Stimulated activated CD4-positive, alpha-beta T cell treated with anti-CD3 and anti-CD28 coated beads, TNF-alpha, amount 100 ng/mL, for 4 hours (primary cell): ENCODE measurements at places on chromosomes 12 and 14.

DNA sequence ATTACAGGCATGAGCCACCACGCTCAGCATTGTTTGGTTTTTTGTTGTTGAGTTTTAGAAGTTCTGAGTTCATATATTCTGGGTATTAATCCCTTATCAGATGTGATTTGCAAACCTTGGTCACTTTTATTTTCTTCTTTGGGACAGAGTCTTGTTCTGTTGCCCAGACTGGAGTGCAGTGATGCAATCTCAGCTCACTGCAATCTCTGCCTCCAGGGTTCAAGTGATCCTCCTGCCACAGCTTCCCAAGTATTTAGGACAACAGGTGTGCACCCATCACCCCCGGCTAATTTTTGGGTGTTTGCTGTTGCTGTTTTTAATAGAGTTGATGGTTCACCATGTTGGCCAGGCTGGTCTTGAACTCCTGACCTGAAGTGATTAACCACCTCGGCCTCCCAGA is 11.8 kb downstream of the USP30 start:
- DNase-seq, result no peak

DNA sequence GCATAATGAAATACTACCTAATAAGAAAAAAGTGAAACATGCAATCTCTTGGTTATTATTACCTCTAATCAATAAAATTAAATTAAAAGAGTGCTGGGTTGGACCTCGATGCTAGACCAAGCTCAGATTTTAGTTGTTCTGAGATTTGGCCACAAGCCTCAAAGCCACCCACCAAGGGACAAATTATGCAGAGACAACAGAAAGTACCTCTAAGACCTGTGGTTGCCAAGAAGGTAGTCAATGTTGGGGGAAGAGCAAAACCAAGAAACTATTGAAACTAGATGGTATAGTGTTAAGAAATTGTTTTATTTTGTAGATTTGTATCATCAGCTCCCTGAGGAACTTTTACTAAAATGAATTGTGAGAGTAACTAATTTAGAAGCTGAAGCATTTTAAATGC is 43.8 kb upstream of the ARID2 start:
- DNase-seq, result no peak

DNA sequence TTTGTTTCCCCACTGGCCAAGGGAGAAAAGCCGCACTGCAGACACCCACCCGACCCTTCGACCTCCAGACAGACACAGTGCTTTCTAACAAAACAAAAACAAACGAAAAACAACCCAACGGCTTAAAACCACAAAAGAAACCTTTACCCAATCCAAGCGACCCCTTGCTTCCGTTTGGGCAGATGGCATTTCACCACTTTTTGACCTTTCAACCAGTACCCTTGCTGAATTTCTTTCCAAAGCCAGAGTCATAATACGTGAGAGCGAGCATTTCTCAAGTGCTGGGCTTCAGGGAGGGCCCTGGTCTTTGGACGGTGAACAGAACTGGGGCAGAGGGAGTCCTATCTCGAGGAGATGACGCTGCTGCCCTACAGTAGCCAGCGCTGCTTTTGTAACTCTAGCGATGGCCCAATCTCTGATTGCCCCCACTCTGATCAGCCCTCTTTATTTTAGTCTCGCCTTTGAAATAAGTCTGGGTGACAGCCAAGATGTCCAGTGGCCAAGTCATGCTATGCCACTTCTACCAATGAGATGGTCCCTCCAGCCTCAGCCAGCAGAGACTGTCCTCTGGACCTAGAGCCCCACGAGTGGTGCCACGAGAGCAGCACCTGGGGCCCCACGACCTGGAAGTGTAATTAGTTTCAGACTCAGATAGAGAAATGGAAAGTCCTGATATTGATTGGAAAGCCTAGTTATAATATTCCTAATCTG is 21.9 kb upstream of the ADIPOR2 start:
- DNase-seq, result no peak

GRCh38 chr14:61615743-61616523 is 79.4 kb upstream of the HIF1A start:
- no peak for DNase-seq

DNA sequence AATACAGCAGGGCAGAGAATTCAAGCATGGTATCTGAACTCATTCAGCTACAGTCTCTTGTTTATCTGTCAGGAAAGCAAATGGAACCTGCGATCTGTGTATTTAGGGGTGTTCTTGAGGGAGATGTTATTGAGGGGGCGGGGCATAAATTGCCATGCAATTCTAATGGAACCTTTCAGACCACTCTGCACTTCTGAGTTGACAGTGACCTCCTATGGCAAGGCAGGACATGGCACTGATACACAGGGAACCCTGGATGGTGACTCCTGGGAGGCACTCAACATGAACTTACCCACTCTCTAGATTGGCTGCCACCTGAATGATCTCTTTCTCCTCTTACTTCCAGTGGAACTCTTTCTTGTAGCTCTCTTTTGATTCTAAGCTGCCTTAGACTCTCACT is 787.3 kb downstream of the VRK1 start:
- no peak for DNase-seq

GRCh38 chr14:54085232-54085761 is 128.7 kb upstream of the BMP4 start:
- no peak for DNase-seq

GRCh38 chr12:113171543-113171942 is 13.7 kb downstream of the DDX54 start:
- DNase-seq, result no peak

DNA sequence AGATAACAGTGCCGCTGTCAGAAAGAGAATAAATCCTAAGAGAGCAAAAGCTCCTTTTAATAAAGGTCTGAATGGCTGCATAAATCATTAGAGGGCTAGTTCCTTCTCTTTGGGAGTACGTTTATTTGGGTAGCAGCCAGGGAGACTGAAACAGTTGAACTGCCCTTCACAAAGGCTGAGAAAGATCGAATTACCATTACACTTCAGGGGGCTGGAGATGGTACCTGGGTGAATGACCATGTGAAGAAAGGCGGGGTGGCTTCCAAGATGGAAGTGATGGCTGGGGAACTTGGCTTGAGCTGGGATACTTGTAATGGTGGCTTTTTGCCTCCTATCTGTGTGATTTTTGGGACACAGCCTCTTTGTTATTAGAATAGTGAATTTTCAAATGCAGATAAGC is 1.7 kb upstream of the FGD4 start:
- DNase-seq, result no peak
